ENCODE measurements at places on chromosomes 1 and 21.

GRCh38 chr1:205543351-205544301 lies 39.2 kb downstream of the CDK18 start:
- peak; percentile 95 for DNase-seq

DNA sequence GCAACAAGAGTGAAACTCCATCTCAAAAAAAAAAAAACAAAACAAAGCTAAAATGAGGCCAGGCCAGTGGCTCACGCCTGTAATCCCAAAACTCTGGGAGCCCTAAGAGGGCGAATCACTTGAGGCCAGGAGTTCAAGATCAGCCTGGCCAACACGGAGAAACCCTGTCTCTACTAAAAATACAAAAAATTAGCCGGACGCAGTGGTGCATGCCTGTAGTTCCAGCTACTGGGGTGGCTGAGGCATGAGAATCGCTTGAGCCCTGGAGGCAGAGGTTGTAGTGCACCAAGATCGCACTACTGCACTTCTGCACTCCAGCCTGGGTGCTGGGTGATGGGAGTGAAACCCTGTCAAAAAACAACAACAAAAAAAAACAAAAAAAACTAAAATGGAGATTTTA lies 191.2 kb upstream of the SGIP1 start:
- DNase-seq = no peak

- DNase-seq = peak; percentile 67
Observed at GRCh38 chr1:243979396-243979795, 71.7 kb upstream of the ZBTB18 start.

DNA sequence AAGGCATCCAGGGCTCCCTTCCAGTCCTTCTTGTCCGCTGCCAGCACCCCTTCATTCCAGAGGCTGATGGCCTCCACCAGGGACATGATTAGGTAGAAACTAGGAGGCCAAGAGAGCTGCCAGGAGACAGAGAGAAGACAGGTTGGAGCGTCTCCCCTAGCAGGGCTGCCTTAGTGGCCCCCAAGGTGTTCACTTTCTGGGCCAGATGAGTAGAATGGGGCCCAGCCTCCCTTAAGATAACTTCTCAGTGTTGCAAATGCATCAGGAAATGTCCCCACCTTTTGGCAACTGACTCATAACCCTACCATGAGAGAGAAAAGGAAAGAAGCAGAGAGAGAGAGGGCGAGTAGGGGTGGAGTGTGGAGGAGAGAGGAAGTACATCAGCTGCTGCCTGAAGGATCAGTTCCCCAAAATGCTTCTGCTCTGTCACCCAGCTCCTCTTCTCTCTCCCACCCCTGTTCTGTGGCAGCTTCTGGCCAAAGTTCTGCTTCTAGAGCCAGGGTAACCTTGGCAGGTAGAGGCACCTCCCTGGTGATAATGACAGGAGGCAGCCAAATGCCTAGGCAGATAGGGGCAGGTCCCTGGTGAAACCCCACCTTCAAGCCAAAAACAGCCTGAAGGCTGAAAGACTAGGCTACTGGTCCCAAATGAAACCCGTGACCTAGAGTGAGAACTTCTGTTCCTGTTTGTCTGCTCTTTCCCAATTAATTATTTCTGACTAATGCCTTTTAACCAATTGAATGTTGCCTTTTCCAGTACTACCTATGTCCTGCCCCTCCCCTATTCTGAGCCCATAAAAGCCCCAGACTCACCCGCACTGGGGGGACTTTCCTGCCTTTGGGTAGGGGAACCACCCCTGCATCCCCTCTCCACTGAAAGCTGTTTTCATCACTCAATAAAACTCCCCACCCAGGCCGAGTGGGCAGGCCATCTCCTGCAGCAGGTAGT lies at the start of gene NCF2:
TSS of gene NCF2 (minus strand) at position 216 of the 948 bp plus-strand sequence. CDS start at position 86, 130 bp downstream.
- no peak for DNase-seq

- DNase-seq = no peak
Observed at GRCh38 chr1:155187456-155187891, 13.8 kb downstream of the TRIM46 start.

- DNase-seq = peak; percentile 68
Observed at GRCh38 chr1:203464743-203465142, 10.9 kb upstream of the PRELP start.

GRCh38 chr1:46401964-46402626 lies 8.0 kb downstream of the FAAH start:
- no peak for DNase-seq

DNA sequence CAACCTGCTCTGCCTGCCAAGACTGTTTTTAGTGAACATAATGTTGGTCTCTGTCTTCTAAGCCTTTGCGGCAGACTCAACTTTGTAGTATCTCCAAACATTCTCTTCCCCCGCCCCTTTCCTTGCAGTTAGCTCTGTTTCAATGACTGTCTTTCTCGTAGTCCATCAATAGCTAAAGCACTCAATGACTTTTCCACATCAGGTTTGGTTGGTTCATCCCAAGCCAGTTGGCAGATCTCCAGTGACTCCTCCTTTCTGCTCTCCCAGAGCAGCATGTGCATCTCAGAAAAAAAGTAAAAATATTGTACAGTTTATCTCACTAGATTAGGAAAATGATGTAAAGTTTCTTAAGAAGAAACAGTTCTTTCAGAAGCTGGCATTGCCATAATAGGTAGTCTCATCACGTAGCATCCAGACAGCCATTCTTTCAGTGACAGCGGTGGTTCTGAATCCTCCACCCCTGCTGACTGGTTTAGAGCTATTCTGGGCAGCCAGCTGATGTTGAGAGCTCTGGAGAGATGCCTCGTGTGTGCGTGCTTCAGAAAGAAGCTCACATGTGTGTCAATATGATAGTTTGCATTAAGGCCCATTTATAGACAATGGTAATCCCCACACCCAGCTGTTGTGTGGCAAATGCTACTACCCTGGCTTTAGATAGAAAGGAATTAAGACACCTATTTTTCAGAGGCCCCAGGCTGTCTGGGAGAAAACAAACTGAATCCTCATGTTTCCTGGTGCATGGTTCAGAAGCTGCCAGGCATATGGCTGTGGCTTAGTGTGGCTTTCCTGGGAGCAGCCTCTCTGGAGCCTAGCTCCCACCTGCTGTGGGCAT lies 53.2 kb downstream of the CNN3 start:
- no peak for DNase-seq

DNA sequence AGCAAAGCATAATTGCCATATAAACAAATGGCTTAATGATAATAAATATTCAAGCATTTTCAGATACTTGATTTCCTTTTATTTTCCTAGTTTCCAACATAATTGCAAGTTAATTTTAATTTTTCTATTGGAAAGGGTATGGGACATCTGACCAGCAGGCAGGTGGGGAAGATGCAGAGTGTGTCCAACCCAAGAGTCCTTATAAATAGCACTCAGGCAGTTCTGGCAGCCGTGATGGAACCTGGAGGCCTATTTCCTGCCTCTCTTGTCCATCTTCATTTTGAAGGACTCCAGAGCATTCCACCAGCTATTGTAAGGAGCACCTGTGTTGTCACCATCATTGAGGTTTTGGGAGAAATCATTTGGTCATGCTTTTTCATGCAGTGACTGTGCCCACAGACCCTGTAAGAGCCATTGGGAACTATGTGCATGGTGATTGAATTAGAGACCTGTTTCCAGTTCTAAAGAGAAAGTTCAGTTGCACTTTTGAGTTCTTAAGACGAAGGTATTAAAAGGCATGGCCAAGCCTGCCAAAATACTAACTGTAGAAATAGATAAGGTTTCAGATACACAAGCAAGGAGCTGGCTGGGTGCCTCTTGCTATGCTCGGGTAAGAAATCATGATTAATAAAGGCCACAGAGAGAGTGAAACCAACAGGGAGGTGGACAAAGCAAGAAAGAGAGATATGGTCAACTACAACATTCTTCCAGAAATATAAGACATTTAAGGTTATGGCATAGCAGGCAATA lies 92.3 kb downstream of the SPATA46 start:
- DNase-seq = no peak

DNA sequence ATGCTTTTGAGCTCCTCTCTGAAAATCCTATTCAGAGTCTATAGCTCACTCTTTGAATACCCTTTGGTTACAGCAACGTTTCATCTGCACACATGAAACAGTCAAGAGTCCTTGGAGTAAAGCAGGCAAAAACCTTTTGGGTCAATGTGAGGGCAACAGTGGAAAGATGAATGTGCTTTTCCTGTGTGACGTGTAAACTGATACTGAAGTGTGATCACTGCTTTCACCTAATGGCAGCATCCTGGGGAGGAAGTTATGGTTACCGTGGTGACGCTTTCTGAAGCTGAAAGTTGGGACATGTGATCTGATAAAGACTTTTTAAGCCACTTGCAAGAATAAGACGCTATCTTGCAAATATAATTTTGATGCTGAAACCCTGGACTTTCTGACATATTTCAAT lies 160.0 kb downstream of the SEC16B start:
- DNase-seq = no peak

DNA sequence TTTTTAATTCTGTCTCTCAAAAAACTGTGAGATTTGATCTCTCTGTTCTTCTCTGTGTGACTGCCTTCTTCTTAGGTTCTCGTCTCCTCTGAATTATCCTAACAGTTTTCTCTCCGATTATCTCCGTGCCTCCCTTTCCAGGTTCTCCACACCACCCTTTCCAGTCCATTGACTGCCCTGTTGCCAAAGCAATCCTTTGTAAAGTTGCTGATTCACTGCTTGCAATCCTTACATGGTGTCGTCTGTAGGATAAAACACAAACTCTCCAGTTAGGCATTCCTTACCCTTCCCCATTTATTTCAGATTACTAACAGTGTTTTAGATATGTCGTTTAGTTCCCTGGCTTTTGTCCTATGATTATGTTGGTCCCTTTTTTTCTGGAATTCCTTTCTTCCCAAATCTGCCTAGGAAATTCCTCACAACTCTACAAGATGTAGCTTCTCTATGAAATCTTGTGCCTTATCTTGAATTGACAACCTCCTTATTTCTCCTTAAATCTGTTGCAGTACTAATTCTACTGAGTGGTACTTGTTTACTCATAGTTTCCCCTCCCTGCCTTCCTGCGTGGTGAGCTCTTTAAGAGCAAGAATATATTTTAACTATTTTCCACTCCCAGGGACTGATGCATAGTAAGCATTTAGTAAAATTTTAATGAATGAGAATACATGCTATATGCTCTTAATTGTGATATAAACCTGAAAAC lies 22.3 kb downstream of the RCOR3 start:
- DNase-seq = no peak

DNA sequence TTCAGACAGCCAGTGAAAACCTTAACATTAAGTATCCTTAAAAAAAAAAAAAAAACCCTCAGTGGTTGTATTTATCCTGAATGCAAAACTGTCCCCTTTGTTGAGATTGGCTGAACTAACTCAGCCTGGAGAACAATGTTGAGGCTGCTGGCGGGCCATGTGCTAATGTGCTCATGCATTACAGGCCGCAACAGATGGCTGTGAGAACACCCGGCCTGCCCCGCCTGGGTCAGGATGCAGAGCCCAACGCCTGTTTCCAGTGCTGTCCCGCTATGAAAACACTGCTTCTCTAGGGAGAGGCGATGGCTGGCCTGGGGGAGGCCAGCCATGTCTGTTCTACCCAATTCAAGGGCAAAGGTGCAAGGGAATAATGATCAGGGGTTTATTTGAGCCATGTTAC lies 13.8 kb downstream of the OLIG2 start:
- DNase-seq = no peak

DNA sequence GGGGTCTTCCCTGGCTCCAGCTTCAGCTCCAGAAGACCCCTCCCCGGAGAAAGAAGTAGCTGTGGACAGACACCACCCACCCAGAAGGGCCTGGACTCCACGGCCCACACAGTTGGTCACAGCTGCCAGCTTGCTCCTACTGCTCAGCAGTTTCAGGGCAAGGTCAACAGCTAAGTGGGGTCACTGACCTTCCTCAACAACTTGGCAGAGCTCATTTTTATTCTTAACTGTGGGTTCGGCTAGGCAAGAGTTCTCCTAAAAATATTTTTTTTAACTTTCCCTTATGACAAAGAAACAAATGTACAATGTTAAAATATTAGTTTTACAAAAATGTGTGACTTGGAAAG lies 41.9 kb downstream of the CTNNBIP1 start:
- DNase-seq = no peak

DNA sequence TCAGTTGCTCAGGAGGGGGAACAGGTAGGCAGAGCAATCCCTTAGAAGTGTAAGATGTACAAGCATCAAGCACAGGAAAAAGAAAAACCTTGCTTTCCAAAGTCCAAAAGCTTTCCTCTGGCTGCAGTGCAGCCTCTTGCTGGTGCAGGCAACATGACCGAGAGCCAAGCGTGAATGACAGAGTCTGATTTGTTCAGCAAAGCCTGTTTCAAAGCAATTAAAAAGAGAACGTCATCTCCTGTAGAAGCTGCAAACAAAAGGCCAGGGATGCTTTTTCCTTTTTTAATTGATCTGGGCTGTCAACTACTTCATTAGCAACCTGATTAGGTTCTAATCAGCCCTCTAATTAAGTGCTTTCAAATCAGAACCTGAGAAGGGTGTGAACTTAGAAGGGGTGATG lies 38.2 kb upstream of the PLA2G2C start:
- DNase-seq = no peak

DNA sequence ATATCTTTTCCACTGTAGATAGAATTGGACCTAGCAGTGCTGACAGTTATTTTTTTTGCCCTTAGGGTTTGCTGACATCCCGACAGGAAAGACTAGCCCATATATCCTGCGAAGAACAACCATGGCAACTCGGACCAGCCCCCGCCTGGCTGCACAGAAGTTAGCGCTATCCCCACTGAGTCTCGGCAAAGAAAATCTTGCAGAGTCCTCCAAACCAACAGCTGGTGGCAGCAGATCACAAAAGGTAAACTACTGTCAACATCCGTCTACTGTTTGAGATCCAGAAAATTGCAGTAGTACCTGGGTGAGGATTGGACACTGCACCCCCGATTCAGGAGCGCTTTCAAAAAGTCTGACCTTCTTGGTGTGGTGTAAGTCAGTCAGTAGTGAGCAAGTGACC lies 55.8 kb downstream of the CENPF start:
- no peak for DNase-seq

DNA sequence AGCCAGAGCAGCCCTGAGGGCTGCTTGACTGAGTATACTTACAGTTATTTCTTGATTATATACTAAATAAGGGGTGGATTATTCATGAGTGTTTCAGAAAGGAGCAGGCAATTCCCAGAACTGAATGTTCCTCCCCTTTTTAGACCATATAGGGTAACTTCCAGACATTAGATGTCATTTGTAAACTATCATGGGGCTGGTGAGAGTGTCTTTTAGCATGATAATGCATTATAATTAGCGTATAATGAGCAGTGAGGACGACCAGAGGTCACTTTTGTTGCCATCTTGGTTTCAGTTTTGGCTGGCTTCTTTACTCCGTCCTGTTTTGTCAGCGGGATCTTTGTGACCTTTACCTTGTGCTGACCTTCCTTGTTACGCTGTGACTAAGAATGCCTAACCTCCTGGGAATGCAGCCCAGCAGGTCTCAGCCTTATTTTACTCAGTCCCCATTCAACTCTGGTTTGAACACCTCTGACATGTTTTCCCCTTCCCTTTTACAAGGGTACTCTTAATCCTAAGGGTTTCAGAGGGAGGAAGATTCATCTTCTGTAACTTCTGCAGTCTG lies 16.2 kb downstream of the KCTD3 start:
- no peak for DNase-seq

DNA sequence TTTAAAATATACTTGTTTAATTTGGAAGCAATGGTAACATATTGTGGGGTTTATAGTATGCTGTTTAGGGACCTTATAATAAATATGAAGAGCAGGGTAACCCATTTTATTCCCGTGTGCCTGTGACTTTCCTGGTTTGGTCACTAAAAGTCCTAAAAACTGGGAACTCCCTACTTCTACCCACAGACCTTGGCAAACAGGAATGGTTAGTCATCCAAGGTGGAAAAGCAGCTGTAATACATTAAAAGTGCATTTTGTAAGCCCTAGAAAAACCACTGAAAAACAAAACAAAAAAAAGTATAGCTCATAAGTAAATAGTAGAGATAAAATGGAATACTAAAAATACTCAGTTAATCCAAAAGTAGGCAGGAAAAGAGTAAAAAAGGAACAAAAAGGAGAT lies 538.9 kb downstream of the LMO4 start:
- DNase-seq = no peak

- DNase-seq = no peak
Observed at GRCh38 chr1:64183395-64184002, 19.9 kb upstream of the UBE2U start.

All from posterior vena cava (tissue), 2 donors.